ENCODE measurements at places on chromosomes 1 and 21.

GRCh38 chr1:87263785-87264184 lies 64.9 kb upstream of the LMO4 start:
- no peak for DNase-seq

GRCh38 chr1:67766141-67766978 lies 66.9 kb downstream of the GNG12 start:
- peak; percentile 87 for DNase-seq

GRCh38 chr1:67194209-67194863 lies 28.1 kb downstream of the IL23R start:
- DNase-seq = no peak

DNA sequence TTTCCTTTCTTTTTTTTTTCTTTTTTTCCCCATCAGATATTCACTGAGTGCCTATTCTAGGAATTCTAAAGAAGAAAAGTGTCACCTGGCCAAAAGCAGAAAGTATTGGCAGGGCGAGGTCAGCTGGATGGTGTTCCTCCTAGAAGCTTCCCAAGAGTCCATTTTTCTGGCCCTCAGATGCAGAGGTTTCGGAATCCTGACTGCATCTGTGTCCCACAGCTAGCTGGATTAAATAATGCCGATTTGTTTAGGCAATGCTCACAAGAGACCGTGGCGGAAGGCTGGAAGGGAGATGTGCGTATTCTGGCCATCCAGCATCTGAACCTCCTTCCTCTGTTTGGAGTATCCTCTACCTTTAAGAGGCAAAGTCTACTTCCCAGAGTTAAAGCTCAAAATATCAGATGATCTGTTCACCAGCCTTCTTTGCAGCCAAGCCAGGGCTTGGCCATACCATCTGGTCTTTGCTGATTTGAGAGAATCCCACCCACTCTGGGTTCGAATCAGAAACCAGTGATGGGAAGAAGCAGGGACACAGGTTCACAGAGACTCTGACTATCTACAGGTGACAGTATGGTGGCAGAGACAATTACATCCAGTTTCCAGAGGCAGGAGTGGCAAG lies 5.4 kb upstream of the TENT5C start:
- no peak for DNase-seq

GRCh38 chr1:102050556-102050955 lies 53.8 kb upstream of the OLFM3 start:
- DNase-seq = no peak

DNA sequence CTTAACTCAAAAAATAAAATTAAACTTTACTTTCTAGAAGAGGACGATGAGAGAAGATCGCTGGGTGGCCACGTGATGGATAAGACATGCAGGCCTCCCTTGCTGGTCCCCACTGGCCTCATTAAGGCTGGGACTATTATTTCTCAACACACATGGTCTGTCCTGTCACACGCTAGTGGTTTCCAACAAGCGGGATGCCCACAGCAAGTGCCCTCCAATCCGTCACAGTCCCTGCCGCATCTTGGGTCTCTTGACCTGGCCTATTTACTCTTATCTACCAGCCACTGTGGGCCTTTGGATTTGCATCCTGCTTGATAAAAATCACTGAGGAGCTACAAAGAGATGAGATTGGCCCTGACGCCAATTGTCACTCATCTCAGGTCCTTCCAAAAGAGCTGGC lies 30.0 kb downstream of the CAPZB start:
- no peak for DNase-seq

DNA sequence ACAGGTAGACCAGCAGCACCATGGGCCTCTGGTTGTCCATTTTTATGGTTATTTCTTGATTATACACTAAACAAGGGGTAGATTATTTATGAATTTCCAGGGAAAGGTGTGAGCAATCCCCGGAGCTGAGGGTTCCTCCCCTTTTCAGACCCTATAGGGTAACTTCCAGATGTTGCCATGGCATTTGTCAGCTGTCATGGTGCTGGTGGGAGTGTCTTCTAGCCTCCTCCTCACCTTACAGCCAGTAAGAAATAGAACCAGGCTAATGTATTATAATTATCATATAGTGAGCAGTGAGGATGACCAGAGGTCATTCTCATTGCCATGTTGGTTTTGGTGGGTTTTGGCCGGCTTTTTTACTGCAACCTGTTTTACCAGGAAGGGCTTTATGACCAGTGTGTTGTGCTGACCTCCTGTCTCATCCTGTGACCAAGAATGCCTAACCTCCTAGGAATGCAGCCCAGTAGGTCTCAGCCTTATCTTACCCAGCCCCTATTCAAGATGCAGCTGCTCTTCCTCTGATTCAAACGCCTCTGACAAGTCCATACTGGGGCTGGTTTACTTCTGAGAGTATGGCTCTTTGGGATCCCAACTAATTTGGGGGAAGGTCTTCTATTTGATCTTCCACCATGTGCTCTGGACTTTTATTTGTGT lies 13.5 kb upstream of the TINAGL1 start:
- no peak for DNase-seq

All from fibroblast of skin of scalp (primary cell).